ENCODE measurements at places on chromosomes 7 and 10. TPM values are rescaled to one million over a fixed set of nuclear protein-coding genes. Genes with fewer than 3 reads are reported as not detected.

Gene PILRA
- total RNA-seq, result 0.84 TPM

Gene PRTFDC1
- 1.6 TPM for total RNA-seq

Gene SDK1
- total RNA-seq, result 0.04 TPM

GRCh38 chr7:31529103-31529502 is 15.2 kb downstream of the ITPRID1 start:
- H3K27ac ChIP-seq, result no peak overlapping the region
- DNase-seq, result no peak
- H3K36me3 ChIP-seq, result no peaks in the 10 kb centered on the region

GRCh38 chr7:142231716-142232115 is 26.1 kb downstream of the PRSS58 start:
- DNase-seq, result no peak
- H3K27me3 ChIP-seq, result no peaks in the 10 kb centered on the region
- no peak overlapping the region for H3K27ac ChIP-seq
- H3K4me3 ChIP-seq, result no peak overlapping the region

Gene SCIN
- 0.29 TPM for total RNA-seq

- no peaks in the 10 kb centered on the region for H3K36me3 ChIP-seq
- no peaks in the 10 kb centered on the region for H3K27me3 ChIP-seq
- no peaks in the 10 kb centered on the region for H3K4me1 ChIP-seq
- no peak overlapping the region for H3K27ac ChIP-seq
These were observed 90.6 kb upstream of the SEMA3E start for GRCh38 chr7:83739527-83739926.

GRCh38 chr7:44101966-44102845 is 1.9 kb upstream of the AEBP1 start:
- no peaks in the 10 kb centered on the region for H3K36me3 ChIP-seq
- no peak overlapping the region for H3K27ac ChIP-seq
- DNase-seq, result no peak
- no peak overlapping the region for H3K4me3 ChIP-seq
- H3K27me3 ChIP-seq, result peaks cover 3% of the 10 kb centered on the region

All from CD8-positive, alpha-beta memory T cell (primary cell).